Inflammatory macrophage treated with lipopolysaccharide for 1 hour (primary cell): ENCODE measurements at places on chromosomes 3 and 15.

- DNase-seq = peak; percentile 54
Measured at GRCh38 chr3:126979046-126979628, 3.8 kb upstream of the PLXNA1 start.

DNA sequence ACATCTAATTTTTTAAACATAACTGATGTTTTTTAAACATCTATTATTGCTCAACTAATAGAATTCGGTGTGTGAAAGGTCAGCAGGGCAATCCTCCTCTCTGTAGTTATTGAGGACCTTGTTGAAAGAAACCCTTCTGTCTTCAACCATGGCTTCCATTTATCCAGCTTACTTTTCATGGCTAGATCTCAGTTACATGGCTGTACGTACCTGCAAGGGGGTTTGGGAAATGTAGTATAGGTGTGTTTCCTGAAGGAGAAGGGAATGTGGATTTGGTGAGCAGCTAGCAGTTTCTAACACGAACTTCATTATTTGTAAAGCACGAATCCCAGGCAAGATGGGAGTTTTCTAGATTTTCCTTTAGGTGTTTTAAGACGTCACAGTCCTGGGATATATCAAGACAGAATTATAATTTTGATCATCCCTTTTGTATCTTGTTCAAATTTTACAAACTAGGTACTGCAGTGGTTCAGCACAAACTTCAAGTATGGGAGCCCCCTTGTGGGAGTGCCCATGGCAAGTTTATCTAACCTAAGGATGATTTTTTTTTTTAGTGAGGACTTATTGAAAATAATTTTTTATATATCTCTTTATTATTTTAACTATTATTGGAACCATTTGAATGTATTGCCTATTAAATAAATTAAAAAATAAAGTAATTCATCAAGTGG is 41.6 kb downstream of the FBXL2 start:
- no peak for DNase-seq

DNA sequence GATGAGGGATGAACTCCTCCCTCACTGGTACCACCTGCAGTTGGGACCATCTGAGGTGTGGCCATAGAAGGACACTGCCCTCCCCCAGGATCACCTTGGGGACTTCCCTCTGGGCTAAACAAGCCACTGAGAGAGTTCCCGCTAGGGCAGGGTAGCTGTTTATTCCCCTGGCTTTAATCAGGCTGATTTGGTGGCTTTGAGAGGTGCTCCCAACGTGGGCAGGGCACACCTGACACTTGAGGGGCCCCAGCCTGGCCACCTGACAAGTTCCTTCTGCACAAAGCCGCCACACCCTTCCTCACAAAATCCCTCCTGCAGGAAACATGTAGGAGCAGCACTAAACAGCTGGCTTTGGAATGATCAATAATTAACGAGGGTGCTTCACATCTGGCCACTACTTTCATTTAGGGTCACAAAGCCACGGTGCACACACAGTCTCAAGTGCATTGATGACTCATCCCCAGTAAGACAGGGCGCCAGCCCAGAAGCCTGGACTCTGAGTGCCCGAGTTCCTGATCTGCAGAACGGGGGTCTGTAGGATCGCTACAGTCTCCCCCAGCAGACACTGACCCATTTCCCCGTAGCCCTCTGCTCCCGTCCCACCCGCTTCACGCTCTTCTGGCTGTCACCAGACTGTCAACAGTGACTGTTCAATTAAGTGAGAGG is 75.1 kb downstream of the ATP10A start:
- peak; percentile 35 for DNase-seq

- DNase-seq = no peak
Measured at GRCh38 chr3:179531576-179531975, 31.1 kb upstream of the ACTL6A start.

GRCh38 chr15:70050441-70050840 is 47.3 kb downstream of the TLE3 start:
- DNase-seq = no peak

DNA sequence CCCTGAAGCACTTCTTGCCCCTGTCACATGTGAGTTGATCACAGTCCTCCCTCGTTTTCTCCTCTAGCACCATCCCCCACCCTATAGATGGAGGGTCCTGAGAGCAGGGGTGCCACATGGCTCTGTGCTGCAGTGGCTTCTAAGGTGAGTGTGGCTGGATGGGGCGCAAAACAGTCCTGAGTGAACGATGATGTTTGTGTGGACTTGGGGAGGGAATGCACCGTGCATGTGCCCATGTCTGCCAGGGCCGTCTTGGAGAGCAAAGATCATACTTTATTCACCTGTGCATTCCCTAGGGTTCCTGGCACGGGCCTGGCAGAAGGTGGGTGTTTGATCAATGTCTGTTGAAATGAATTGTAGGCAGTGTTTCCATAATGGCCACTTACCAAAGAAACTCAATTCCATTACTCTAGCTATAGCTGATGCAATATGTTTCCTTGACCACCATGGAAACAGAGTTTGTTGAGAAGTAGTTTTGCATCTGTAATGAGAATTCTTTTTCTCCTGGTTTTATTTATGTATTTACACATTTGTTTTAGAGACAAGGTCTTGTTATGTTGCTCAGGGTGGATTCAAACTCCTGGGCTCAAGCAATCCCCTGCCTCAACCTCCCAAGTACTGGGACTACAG is 58.0 kb downstream of the ABTB1 start:
- DNase-seq = peak; percentile 43

DNA sequence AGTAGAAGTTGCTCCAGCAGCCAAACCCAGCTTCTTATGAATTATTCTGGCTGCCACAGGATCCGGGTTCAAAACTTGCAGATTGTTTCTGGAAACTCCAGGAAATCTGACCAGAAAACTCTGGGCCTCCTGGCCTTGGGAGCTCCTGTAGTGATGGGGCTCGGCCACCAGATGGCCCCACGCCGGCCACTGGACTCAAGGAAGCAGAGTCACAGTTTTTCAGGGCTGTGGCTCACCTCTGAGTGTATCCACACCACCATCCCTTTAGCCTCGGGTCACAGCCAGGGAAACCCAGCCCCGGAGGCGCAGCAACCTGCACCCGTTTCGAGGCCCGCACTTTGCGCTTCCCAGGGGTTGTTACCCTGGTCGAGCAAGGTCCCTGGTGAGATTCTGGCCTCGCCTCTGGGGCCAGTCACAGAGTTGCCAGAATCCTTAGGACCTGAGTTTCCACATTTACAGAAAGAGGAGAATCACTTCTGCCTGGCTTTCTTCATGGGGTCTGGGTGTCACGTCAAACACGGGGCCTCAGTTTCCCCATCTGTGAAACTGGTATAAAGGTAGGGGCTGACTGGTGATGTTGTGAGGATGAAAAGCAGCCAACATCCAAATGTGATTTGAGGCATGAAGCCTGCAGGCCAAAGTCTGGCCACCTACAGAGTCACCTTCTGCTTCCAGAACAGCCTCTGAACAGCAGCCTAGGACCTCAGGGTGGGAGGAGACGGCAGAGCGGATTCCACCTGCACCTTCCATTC is 53.5 kb upstream of the LCTL start:
- peak; percentile 58 for DNase-seq
